BJ (cell line): ENCODE measurements at places on chromosomes 5 and 9. TPM values are rescaled to one million over a fixed set of nuclear protein-coding genes. Genes with fewer than 3 reads are reported as not detected.

DNA sequence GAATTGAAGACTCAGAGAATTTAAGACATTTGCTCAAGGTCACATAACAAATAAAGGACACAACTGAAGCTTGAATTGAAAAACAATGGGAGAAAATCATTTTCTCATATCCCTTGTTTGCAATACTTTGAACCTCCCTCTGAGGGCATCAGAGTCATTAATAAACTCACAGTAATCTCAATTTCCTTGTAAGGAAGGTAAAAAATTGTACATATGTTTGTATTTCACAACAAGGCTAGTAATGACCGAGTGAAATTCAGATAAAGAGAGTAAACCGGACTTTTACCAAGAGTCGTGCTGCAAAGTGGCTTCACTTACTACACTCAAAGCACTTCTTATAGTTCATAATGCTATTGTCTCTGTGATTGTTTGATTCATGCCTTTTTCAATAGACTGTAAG lies 665.0 kb downstream of the NR2F1-AS1 start:
- no peak for DNase-seq

The COL15A1 gene
- 74.5 and 112 TPM in 2 replicates for polyA plus RNA-seq

The SOX30 gene
- 0.07 TPM in 2 replicates for polyA plus RNA-seq

GRCh38 chr5:59069438-59070079 lies 486.7 kb downstream of the RAB3C start:
- DNase-seq: peak; percentile 79

The PCDHB4 gene
- 0.02 TPM in 2 replicates for polyA plus RNA-seq

DNA sequence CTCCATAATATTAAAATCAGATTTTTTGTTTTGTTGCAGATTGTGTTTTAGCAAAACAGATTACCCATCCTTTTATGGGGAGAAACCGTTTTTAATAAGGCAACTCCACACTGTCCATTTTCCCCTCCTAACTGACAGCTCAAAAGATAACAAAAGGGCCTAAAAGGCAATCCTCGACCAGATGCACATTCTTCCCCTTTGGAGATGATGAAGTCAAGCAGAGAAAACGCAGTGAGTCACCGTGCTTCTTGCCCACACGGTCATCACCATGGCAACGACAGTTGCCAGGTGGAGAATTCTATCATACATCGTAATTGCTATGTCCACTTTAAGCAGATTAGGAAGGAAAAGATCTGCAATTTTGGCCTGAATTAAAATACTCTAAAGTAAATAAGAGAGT lies 96.4 kb downstream of the DIRAS2 start:
- peak; percentile 39 for DNase-seq

The SLC1A1 gene
- polyA plus RNA-seq: 6.4 and 8.8 TPM in 2 replicates

The TLX3 gene
- not detected in 2 replicates for polyA plus RNA-seq
